NCI-H1092 (cell line): ENCODE measurements at places on chromosomes 6 and 20.

DNA sequence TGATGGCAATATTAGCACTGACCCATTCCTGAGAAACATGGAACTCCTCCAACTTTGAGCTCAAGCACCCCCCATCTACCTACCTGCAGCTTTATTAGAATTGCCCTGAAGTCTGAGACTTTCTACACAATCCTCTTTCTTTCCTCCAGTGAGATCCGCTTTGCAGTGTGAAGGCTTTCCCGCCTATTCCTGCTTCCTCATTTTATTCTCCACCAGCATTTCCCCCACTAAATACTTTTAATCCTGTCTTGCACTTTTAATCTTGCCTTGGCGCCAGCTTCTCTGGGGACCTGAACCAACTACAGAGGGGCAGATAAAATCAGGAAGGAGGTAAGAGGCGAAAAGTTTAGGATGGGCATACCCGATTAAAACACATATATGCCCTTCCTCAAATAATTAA is 178.1 kb upstream of the PRDM1 start:
- DNase-seq: no peak

DNA sequence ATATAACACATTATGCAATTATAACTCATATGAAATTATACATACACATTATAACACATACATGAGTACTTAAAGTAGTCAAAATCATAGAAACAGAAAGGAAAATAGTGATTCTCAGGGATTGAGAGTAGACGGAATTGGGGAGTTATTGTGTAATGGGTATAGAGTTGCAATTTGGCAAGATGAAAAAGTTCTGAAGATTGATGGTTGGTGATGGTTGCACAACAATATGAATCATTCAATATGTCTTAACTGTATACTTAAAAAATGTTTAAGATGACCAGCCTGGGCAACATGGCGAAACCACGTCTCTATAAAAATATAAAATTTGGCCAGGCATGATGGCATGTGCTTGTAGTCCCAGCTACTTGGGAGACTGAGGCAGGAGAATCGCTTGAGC is 372.7 kb downstream of the CDKAL1 start:
- no peak for DNase-seq

DNA sequence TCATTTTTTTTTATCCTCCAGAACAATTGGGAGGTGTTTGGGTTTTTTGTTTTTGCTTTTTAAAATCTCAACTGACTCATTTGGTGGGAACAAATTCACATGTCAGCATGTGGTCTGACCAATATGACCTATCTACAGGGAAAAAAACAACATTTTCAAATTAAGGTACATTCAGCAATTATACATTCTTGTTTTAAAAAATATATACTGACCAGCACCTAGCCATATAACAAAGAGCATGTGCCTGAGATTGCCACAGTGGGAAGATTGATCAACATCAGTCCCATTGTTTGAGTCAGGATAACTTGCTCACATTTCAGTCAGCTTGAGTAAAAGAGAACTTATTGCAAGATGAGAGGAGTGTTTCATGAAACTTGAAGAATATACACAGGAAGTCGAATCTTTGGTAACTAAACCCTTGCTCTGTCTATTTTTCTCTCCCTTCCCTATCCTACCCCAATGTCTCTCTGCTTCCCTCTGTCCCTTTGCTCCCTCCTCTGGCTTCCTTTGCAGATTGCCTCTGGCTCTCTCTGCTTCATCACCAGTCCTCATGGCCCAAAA is 163.2 kb upstream of the TAB2 start:
- DNase-seq: no peak

GRCh38 chr20:33947709-33948295 is 45.9 kb upstream of the RALY start:
- no peak for DNase-seq

DNA sequence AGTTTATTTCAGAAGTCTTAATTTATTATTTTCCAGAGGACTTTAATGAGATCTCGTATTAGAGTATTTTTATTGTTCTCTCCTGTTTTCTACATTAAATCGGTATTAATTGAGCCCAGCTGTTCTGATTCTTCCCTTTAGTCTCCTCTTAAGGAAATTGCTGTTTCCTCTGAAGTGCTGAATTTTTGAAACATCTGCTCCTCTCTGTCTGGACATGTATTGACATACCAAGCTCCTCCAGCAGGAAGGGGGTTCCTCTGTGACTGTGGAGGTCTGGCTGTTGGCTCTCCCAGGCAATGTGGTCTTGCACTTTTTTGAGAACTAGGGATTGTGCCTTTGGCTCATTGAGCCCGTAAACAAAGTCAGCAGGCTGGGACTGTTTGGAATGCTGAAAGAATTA is 74.9 kb downstream of the MAP3K4 start:
- no peak for DNase-seq

GRCh38 chr20:57698116-57698866 is 11.5 kb downstream of the PMEPA1 start:
- no peak for DNase-seq

GRCh38 chr6:9131616-9132015 is 696.3 kb upstream of the SLC35B3 start:
- no peak for DNase-seq

- DNase-seq: peak; percentile 68
These were observed 97.7 kb downstream of the KCNB1 start for GRCh38 chr20:49384437-49385434.

GRCh38 chr20:2136275-2136674 is 34.6 kb downstream of the STK35 start:
- peak; percentile 25 for DNase-seq

DNA sequence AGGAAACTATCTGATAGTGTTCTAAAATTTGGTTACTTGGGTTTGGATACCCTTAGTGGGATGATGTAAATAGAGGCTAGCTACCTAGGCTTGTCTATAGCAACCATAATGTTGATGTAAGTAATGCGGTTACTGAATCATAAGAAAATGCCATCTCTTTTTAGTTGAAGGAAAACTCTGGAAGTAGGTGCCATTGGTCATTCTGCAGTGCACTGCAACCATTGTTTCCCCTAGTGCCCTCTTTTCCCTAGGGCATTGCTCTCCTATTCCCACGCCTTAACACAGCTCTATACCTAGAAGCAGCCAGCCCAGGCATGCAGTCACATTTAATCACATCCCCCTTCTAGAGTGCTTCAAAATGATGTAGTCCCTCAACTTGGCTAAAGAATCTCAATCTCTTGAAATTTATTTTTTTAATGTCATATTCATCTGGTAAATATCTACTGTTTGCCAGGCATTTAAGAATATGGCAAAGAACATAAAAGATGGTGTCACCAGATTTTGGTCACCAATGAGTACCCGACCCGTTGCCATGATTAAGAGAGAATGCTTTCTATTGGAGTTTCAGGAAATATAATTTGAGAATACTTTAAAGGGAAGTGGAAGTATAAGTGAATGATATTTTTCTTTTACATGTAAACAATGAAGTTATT is 10.4 kb downstream of the LOC128125822 start:
- no peak for DNase-seq

- DNase-seq: no peak
These were observed 43.4 kb upstream of the RALGAPA2 start for GRCh38 chr20:20755674-20756319.

DNA sequence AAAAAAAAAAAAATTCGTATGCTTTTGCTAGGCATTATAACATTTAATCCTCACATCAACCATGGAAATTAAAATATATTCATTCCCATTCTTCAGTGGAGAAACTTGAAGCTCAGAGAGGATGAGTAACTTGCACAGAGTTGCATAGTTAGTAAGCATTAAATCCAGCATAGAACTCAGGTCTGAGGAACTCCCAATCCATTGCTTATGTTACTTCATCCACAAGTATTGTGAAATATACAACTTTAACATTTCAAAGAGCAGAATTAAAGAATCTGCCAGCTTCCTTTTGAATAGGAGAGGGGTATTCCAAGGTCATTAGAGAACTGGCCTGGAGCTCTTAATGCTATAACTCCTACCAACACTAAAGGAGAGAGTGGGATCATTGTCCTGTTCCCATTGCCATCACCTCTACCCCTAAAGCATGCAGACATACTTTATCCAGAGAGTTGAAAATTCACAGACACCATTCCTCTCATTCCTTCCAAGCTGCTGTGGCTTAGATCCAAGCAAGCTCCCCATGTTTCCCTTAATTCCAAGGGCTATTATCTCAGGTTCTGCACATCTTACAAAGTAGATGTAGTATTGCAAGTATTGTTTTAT is 91.9 kb downstream of the FLRT3 start:
- no peak for DNase-seq

DNA sequence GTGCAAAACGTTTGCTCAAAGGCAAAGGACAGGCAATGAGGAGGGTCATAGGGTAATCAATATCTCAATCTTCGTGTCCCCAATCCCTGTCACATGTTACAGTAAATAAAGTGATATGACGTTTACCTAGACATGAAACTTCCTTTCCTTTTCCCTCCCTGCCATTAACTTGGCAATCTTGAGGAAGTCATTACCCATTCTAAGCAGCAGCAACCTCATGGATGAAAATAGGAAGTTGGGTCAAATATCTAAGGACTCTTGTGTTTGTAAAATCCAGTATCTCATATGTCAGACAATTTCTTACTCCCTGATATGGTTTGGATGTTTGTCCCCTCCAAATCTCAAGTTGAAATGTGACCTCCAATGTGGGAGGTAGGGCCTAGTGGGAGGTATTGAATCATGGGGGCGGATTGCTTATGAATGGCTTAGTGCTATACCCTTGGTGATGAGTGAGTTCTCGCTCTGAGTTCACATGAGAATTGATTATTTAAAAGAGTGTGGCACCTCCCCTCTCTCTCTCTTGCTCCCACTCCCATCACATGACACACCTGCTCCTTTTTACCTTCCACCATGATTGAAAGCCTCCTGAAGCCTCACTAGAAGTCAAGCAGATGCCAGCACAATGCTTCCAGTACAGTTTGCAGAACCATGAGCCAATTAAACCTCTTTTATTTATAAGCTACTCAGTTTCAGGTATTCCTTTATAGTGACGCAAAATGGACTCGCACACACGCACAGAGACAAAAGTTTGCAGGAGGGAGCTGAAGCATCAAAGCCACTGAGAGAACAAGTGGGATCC is 545.9 kb upstream of the JARID2 start:
- no peak for DNase-seq

DNA sequence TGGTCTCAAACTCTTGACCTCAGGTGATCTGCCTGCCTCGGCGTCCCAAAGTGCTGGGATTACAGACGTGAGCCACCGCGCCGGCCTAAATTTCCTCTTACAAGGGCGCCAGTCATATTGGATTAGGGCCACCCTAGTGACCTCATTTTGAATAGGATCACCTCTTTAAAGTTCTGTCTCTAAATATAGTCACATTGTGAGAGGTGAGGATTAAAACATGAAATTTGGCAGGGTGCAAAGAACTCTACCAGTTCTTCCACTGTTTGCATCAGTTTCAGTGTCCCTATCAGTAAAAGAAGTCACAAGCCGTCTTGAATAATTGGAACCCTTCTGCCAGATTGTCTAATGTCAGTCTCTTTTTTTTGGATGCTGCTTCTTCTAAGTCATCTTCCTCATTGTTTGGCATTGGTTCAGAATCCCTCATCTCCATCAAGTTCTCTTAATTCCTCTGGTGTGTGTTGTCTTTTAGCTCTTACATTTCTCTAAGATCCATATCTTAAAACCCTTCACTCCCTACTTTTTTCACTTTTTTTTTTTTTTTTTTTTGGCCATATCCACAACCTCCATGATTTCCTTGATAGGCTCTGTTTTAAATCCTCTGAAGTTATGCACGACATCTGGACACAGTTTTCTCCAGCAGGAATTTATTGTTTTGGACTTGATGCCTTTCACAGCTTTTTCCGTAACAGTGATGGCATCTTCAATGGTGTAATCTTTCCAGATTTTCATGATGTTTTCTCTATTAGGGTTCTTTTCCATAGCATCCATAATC is 56.8 kb downstream of the NCOA3 start:
- DNase-seq: no peak

DNA sequence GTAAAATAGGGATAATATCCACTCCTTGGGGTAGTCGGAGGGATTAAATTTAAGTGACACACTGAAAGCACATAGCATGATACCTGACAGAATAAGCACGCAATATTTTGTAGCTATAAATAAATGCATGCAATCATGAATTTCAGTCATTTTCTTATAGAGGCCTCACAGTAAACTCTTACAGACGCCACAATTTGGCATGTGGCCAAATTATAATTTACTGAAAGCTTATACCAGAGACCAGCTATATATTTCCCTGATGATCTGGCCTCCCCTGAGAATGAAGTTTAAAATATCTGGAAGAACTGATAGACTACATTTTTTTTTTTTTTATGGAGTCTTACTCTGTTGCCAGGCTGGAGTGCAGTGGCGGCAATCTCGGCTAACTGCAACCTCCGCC is 40.9 kb downstream of the QRSL1 start:
- no peak for DNase-seq

GRCh38 chr20:24389686-24390085 is 79.7 kb upstream of the SYNDIG1 start:
- DNase-seq: no peak

DNA sequence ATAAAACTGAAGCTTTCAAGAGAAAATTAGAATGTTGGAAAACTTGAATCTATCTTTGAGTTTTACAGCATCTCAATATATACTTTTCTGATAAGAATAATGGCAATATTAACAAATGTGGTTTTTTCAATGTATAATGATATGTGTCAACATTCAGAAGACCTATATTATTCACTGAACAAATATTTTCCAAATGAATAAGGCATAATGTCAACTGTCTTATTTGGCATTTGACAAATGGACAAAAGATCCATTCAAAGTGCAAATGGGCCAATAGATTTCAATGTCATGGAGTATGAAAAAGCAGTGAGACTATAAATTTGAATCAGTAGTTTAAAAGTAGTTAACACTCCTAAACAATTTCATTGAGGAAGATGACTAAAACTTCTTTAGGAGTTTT is 20.9 kb downstream of the LMBRD1 start:
- no peak for DNase-seq

- DNase-seq: no peak
These were observed 33.6 kb upstream of the CST7 start for GRCh38 chr20:24915440-24915839.

DNA sequence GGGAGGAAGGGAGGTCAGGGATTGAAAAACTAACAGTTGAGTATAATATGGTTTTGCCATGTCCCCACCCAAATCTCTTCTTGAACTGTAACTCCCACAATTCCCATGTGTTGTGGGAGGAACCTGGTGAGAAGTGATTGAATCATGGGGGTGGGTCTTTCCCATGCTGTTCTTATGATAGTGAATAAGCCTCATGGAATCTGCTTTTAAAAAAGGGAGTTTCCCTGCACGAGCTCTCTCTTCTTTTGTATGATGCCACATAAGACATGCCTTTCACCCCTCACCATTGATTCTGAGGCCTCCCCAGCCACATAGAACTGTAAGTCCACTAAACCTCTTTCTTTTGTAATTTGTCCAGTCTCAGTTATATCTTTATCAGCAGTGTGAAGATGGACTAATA is 833.4 kb upstream of the MAP3K7 start:
- DNase-seq: no peak
